ENCODE measurements at places on chromosomes 5 and 9.
A peak's percentile ranks its signal among the peaks of the same experiment; 100 is the strongest.

DNA sequence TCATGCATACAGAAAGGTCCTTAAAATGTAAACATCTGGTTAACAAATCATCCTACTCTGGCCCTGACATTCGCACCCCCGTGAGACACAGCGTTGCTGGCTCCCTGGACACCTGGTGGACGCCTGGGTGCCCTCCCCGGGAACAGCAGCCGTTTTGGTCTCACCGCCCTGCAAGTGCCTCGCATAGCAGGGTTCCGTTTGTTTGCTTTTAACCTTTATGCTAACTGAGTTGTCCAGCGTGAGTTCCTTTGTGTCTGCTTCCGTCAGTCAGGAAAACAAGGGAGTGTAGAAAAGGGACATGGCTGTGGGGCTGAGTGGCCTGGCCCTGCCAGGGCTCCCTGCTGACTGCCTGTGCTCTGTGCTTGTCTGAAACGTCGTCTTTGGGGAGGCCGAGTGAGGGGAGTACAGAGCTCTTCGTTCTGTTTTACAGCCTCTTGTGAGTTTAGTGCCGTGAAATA lies 91.8 kb upstream of the CACNA1B start:
- DNase-seq: no peak

DNA sequence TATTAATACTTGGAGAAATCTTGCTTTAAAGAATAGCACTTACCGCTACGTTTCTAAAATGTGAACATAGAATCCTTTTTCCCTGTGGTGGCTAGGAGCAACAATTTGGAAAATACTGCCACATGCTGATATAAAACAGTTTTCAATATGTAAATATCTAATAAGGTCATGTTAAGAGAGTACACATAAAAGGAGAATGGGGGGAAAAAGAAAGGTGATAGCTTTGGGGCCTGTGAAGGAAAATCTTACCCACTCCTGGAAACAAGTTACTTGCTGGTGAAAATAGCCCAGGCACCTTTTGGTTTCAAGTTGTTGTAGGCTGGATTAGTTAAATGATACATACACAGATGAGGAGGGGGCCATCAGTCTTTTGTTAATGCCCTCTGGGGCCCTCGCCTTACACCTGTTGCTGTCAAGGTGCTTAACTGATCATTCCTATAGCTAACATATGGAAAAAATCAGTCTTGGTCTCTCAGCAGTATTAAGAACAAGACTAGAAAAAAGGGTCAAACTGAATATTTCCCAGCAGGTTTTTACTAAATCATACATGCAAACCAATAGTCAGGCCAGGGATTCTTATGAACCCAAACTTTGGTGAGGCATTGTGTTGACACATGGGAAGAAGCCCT lies 24.1 kb downstream of the FYB1 start:
- no peak for DNase-seq

DNA sequence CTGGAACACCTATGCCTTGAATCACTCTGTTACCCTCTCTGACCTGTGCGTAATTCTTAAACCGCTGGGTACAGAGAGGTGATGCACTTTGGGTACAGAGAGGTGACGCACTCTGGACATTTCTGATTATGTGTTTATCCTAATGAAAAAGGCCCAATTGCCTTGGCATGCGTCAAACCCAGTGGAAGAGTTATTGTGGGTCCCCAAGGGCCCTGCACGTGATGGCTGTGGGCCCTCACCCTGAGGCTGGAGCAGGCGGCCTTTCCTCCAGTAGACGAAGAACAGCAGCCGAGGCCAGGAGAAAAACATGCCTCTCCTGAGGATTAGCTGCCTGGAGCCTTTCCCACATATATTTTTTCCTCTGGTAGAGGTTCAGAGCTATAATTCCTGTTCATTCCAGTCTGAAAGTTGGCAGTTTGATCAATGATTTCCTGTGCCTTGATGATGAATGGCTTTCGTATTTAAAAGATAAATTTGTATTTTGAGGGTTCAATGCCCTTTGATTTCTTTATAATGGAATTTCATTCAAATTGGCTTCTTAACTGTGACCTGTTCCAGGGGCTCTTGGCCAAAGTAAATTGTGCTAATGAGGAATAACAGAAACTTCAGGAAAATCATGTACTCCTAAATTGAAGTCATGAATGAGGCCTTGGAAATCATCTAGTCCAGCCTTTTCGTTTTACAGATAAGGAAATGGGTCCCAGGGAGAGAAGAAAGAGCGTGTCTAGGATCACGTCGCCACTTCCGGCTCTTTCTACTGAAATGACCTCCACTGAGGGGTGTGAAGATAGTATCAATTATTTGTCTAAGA lies 22.8 kb downstream of the ACER2 start:
- no peak for DNase-seq

DNA sequence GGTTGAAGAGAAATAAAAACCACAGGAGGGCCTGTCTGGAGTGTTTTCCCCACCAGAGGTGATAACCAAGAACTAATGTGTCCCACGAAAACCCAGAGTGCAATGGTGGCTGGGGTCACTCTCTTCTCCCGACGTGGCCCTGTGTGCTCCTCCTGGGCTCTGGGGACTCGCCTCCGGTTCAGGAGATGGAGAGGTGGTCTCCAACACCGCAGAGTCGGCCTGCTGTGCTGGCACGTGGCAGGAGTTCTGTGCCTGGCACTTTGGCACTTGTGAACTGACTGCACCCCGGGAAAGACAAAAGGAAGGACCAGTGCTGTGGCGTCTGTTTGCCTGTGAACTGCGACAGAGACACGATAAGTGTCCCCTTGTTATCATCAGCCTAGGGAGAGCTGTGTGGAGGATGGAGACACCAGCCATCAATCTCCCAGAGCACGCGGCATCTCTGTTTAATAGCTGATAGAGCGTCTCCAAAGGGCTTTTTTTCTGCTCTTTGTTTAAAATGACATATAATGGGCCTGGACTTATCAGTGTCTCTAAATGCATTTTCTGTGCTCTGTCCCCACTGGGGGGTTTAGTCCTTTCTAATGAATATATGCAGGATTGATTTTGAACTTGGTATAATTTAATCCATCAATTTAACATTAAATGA lies 98.3 kb downstream of the MRPL36 start:
- DNase-seq: no peak

- DNase-seq: no peak
Measured at GRCh38 chr9:21873540-21874221, 71.2 kb downstream of the MTAP start.

DNA sequence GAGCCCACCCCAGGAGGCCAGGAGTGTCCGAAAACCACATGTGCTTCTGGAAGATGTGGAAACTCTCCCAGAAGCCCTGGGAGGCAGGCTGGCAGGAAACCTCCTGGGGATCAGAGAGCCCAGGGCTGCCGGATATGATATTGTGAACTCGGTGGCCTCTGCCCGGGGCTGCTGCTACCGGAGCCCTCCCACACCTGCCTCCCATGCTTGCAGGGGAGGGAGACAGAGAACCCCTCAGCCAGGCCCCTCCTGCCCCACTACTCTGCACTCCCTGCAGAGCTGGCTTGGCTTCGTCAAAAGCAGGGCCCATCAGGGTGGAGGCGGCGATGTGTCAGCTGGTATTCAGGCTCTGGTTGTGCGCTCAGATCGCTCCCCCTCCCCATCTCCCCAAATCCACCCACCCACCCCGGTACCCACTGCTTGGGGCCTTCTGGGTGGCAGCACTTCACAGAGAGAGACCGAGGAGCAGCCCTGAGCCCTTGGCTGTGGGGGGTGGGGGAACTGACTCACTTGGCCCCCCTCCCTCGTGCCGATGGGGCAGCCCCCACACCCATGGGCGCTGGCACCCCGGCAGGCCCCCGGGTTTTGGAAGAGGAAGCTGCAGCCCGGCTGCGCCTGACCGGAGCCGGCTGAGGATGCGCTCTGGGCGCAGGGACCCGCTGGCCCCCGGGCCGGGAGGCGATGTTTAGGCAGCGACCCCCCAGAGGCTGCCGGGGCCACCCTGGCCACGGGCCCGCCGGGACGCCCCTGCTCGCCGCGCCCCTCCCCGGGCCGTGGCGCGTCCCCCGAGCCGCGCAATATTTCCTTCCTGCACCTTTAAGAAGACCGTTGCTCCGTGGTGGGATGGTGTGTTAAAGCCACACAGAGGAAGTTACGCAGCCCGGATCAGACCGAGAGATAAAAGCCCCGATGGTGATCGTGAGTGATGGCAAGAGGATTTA lies 786 bp upstream of the NTNG2 start:
- DNase-seq: peak; percentile 25

DNA sequence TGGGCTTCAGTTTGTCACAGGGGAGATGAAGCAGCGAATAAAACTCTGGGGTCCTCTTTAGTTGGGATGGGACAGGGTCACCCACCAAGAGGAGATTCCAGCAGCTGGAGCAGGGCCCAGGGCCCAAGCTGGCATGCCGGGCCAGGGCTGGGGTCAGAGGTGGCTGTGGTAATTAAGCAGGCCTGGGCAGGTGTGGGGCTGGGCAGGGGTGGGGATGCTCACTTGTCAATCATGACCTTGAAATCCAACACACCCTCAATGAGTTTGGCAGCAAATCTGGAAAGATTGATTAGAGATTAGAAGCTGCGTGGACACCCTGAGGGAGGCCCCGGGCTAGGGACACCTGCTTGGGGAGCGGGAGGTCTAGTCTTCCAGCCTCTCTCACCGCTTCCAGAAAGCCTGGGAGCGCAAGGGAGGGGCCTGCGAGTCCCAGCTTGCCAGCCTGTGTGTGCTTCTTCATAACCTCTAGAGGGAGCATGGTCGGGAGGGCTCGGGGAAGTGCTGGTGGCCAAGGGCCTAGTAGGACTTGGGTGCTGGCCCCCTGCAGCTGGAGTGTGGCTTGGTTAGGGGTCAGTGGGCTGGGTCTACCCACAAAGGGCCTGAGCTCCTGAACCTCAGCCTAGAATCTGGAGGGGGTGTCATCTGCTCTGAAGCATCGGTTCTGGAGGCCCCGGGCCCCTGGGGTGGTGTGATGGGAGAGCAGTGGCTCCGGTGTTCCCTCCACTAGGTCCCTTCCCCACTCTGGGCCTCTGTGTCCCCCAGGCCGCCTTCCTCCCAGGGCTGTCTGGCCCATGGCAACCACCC lies 7.6 kb downstream of the CRAT start:
- DNase-seq: no peak

GRCh38 chr5:122180863-122181548 lies 51.7 kb downstream of the ZNF474 start:
- no peak for DNase-seq

- DNase-seq: no peak
Measured at GRCh38 chr5:161804263-161804662, 43.7 kb upstream of the GABRA1 start.

GRCh38 chr9:110048976-110049698 lies 158.8 kb downstream of the C9orf152 start:
- DNase-seq: no peak

DNA sequence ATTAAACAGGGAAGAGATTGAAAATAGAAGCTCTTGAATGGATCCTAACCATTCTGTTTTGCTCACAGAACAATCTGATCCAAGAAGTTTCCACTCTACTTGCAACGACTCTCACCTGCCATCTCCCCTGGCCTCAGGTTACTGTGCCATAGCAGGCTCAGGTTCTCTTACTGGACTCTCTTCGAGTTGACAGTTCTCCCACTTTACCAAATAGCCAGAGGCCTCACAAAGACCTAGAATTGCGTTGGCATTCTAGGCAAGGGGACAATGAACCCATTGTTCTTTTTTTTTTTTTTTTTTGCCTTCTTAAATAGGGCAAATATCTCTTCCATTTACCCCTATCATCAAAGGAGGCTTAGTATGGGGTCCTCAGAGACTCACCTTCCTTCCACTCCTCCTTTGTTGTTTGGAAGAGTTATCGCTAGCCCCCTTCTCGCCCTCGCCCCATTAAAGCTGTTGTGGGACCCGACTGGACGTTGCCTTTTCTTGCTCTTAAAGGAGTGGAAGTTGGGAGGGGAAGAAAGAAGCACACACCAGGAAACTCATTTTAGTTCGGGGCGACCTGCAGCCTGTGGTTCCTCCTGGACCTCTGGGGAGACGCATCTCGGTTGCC lies 688 bp upstream of the PLPPR1 start:
- no peak for DNase-seq

DNA sequence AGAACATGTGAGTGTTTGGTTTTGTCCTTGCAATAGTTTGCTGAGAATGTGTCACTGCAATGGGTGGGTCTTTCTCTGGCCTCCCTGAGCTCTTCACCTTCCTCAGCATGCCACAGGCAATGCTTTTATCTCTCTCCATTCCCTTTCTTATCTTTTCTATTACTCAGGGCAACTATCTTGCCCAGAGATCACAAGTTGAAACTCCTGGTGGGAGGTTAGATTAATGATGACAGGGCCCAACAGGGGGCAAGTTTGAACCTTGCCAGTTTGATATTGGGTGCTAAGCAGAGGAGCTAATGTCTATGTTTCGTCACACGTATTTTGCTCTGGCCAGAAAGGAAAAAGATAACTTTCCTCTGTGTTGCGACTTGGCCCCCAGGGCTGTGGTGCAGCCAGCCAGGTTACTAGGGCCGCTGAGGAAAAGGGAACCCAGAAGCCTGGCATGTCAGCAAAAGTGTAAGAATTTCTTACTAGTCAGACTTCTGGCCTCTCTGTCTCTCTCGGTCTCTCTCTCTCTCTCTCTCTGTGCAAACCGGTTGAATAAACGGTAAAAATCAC lies 299.3 kb upstream of the POU5F2 start:
- no peak for DNase-seq

Measured in stimulated activated CD4-positive, alpha-beta T cell treated with anti-CD3 and anti-CD28 coated beads, Interleukin-15, amount 100 ng/mL, for 1 hour (primary cell).